AG09309 (cell line): ENCODE measurements at places on chromosomes 3 and 15.

- no peak for DNase-seq
Observed at GRCh38 chr3:111824351-111824750, 34.7 kb upstream of the PHLDB2 start.

DNA sequence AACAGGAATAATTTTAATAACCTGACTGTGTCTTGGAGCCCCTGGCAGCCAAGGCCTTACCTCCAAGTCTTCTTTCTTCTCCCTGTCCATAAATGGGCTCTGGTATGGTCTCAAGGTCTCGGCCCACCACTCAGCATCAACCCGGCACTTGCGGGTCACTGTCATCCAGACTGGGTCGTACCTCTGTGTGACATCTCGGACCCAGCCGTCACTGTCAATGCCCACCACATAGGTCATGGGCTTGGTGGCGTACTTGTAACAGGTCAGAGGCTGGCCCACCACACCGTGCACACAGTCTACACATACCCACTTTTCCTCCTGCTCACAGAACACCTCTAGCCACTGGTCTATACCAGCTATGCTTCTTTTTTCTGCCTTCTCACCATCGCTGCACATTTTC lies 20.4 kb downstream of the XPC start:
- no peak for DNase-seq

- no peak for DNase-seq
Observed at GRCh38 chr3:119297169-119297568, 3.0 kb downstream of the ARHGAP31 start.

DNA sequence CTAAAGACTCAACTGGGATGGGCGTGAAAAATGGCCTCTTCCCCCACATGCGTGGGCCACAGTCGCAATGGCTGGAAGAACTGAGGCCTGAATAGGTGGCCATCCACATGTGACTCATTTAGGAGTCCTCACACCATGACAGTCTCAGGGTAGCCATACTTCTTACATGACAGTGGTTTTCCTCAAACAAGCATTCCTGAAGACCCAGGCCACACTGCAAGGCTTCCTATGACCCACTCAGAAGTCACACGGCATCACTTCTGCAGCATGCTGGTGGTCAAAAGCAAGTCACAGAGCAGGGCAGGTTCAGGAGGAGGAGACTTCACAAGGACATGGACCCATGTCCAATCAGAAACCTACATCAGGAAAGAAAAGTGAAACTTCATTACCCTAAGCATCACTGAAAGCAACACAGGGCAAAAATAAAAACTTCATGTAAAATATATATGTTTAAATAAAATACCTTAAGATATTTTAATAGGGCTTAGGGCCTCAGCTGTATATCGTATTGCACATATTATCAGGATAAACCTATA lies 257.1 kb downstream of the OPA1 start:
- no peak for DNase-seq

- DNase-seq = no peak
Observed at GRCh38 chr3:114323546-114324254, 29.9 kb downstream of the TIGIT start.

DNA sequence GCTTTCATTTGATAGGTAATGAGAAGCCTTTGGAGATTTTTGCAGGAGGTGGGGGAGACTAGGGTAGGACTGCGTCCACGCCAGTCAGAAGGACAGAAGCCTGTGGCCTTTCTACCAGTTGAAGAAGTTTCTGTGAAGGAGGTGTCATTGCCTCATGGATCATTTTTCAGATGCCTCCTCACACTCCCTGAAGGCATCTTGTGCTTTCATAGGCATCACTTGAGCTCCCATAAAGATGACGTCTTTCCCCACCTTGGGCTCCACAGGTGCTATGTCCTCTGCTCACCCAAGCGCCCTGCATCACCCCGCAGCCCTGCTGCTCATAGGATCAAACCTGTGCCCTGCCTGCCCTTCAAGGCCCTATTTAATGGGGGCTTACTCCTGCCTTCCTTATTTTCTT lies 7.5 kb upstream of the ITGA11 start:
- DNase-seq = no peak

GRCh38 chr15:31254431-31255175 lies 72.0 kb upstream of the KLF13 start:
- peak; percentile 92 for DNase-seq

- no peak for DNase-seq
Observed at GRCh38 chr15:40328176-40328575, 4.7 kb downstream of the INAFM2 start.

DNA sequence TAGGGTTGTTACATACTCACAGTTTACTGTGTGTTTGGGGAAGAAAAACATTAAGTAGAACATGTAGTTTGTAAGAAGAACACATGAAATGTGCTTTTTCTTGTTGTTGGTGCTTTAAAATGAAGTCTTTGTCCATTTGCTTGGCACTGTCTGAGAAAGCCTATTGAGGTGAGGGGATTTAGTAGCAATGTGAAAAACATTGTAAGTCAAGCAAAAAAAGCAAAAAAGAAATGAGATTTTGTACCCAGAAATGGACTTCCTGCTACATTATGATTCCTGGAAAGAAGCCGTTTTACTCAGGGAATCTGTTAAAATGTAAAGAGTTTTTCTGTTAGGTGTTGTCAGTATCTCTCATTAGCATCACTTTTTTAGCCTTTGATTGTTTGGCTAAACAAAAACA lies 59.9 kb downstream of the KAT2B start:
- DNase-seq = no peak

GRCh38 chr15:98121536-98121935 lies 161.0 kb downstream of the ARRDC4 start:
- no peak for DNase-seq

- no peak for DNase-seq
Observed at GRCh38 chr3:152350776-152351175, 82.0 kb downstream of the MBNL1 start.

DNA sequence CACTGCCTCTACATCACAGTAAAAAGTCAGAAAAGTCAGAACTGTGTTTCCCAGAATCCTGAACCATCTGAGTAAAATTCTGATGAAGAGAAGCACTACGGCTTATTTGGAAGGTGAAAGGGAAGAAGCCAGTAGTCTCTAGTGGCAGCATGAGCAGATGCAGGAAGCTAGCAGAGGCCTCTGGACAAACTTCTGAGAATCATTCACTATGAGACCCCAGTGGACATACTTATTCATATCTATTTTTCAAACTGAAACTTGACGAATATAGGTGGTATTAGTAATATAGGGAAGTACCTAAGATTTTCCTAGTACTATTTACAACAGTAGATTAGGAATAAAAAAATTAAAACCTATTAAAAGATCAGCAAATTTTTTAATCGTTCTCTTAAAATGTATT lies 272.8 kb upstream of the TTC14 start:
- no peak for DNase-seq

DNA sequence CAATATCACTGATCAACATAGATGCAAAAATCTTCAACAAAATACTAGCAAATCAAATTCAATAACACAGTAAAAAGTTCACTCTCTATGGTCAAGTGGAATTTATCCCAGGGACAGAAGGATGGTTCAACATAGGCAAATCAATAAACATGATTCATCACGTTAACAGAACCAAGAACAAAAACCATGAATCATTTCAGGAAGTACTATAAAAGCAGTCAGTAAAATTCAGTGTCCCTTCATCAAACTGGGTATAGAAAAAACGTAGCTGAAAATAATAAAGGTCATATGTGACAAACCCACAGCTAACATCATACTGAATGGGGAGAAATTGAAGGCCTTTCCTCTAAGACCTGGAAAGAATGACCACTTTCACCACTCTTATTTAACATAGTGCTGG lies 172.1 kb downstream of the POLR2M start:
- no peak for DNase-seq

DNA sequence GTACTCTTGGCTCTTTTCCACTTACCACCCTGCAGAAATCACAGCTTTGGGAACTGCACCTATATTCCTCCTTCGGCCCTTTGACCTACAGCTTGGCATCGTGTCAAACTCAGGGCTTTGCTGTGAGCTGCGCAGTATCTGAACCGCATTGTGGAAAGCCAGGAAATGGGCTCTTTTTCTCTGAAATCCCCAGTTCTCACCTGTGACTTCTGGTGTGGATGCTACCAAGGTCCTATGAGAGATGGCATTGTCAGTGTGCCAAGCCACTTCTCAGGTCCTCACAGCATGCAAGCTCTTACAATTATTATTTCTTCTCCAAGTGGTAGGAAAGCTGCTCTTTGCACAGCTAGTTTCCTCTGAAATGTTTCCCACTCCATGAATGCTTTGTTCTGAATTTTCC lies 450.6 kb upstream of the TBL1XR1 start:
- no peak for DNase-seq

DNA sequence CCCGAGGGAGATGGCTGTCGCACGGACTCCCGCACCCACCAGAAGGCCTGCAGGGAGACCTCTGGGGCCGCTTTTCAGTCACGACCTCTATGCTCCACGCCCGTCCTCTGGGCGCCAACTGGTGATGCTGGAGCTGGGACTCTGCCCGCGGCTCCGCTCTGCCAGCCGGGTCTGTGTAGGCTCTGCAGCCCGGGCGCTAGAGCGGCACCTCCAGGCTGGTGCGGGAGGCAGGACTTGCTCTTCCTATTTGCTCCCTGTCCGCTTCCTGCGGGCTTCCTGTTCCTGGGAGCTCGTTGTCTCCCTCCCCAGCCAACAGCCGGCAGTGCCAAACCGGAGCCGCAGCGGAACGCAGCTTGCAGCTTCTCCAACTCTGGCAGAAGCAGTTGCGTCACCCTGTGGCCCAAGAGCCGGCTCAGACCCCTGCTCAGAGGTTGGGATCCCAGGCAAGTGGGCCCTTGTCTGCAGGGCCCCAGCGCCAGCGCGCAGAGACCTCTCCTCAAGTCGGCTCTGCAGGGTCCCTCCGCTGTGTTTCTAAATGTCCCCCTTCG lies 285.9 kb downstream of the XXYLT1 start:
- DNase-seq = no peak
